ENCODE measurements at places on chromosomes 11 and 22. TPM values are rescaled to one million over a fixed set of nuclear protein-coding genes. Genes with fewer than 3 reads are reported as not detected.

Gene BRMS1
- total RNA-seq, result 48.8 TPM

DNA sequence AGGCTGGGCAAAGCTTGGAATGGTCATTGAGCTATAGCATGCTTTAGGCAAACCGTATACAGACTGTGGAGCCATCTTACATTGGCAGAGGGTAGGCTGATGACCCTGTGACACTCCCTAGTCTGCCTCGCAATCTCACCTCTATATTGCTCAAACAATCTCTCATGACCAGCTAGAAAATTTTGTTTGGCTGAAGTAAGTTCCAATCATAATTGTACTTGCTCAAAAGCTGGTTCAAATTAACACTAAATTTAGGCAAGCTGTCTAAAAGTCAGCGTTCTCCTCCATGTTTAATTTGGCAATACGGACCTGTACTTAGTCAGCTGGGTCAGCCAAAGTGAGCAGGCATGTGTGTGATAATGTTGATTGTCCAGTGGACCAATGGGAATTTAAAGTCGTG lies 133.0 kb downstream of the SWAP70 start:
- DNase-seq, result no peak

DNA sequence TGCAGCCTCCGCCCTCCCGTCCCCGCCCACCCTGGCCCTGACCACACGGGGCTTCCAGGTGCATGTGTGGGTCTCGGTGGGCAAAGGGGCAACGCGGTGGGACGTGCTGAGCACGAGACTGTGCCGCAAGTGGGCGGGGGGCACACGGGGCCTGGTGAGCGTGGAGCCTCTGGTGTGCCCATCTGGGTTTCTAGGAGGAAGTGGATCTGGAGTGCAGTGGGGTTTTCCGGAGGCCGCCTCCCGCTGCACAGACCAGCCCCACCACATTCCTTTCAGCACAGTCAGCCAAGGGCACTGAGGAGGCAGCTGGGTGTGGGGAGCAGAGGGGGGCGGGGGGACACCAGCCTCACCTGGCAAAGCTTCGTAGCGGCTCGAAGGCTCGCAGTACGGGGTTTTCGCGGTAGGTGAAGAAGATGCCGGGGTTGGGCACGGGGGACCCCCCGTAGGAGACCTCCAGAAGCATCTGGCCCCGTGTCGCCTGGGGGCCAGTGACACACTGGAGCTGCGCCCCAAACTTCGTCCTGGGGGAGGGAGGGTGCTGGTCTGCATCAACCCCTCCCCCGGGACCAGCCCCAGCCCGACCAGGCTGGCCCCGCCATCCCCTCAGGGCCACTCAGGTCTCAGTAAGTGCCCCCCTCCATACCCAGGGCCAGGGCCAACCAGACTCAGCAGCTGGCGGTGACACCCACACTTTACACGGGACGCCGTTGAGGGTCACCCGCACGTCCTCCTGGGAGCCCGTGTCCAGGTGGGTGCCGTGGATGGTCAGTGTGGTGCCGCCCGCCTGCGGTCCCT lies 12.4 kb upstream of the MAPK11 start:
- DNase-seq, result no peak

DNA sequence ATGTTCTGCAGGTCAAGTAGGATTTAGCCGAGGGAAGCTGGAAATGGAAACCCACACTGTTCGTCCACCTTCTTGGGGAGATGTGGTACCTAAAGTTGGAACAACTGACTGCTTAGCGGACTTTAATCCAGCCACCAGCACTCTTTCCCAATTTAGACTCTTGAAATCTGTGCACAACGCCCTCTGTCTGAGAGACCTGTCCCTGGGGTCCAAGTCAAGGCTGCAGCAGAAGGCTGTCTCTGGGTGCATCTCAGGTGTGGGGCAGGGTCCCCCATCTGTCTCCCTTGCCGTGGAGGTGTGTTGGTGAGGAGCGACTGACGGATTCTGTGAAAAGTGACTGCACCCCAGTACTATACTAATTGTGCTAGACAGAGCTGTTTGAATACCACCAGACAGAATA lies 168.2 kb upstream of the CADM1 start:
- DNase-seq, result no peak

GRCh38 chr22:35215993-35216392 lies 41.3 kb upstream of the HMGXB4 start:
- DNase-seq, result no peak

GRCh38 chr11:1500466-1501420 lies 14.2 kb upstream of the MOB2 start:
- DNase-seq, result no peak

DNA sequence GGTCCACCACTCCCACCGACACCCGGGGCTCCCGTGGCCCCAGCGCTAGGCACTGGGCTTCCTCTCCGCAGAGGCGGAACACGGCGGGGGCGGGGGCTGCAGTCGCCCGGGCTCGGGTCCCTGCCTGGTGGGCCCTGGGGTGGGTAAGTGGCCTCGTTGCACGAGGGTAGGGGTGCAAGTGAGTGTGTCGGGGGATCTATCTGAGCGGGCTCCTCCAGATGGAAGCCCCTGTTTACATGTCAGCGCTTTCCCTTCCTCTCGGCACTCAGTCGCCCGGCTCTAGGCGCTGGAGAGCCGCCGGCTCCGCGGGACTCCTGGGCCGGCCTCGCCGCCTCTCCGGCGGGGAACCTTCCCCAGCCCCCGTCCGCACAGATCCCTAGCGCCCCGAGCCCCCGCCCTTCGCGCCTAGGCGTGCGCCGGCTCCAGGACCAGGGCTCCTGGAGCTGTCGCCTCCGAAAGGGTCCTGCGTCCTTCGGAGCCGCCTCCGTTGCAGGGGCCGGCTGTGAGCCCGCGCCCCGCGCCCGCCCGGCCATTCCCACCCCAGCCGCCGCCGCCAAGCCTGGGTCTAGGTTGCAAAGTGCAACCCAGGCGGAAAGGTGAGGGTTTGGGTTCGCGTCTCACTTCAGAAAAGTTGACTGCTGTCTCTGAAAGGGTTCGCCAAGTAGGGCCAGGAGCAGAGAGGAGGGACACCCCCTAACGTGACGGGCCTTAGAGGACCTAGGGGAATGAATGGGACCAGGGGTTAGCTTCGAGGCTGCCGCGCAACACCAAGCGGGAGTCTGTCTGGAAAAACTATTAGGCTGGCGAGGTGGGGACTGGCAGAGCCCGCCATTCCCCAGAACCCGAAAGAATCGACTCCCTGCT lies 978 bp downstream of the FLI1 start:
- peak; percentile 55 for DNase-seq

All from activated naive CD8-positive, alpha-beta T cell treated with anti-CD3 and anti-CD28 coated beads for 36 hours (primary cell).